Hippocampal formation (tissue), 2 donors: ENCODE measurements at places on chromosomes 13 and 19.

DNA sequence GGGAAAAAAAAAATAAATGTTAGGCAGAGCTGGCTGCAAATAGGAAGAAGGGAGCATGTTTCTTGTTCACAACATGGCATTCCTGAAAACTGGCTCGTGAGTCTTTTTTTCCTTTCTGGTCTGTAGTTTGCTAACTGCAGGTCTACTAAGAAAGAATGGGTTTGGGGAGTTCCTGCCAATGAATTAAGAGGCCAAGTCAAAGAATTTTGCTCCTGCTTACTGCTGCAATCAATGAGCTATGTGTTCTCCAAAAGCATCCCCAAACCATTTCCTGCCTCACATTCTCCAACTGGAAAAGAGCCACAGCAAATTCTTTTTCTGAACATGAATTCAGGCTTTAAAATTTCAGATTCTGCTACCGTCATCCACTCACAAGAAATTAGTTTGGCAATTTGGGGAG lies 88.6 kb downstream of the DCT start:
- DNase-seq = no peak

DNA sequence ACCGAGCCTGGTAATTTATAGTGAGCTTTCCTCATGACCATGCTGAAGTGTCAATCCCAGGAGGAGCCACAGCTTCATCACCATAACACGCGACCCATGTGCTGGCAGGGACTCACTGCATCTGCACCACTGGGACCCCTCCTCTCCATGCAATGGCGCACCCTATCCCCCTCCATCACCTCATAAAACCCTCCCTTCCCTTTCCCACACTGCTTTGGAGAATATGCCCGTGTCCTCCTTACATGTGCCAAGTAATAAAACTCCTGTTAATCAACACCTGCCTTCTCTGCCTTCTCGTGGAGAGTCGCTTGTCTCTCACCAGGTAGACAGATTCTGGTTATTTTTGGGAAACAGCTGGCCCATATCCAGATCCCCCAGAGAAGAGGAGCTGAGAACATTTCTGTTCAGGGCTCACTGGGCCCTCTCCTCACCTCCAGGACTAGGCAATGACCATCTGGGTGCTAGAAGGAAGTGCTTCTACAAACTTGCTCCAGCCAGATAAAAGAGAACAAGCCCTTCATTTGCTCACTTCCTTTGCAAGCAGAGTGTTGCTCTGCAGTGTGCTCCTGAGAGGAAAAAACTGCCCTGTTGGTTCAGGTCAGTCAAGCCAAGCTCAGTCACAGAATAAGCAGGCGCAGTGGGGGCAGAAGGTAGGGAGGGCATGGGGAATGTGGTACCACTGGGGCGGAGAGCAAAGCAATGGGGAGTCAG lies 894.3 kb downstream of the UQCRFS1 start:
- no peak for DNase-seq

GRCh38 chr19:16084067-16084685 lies 7.9 kb downstream of the TPM4 start:
- DNase-seq = no peak

DNA sequence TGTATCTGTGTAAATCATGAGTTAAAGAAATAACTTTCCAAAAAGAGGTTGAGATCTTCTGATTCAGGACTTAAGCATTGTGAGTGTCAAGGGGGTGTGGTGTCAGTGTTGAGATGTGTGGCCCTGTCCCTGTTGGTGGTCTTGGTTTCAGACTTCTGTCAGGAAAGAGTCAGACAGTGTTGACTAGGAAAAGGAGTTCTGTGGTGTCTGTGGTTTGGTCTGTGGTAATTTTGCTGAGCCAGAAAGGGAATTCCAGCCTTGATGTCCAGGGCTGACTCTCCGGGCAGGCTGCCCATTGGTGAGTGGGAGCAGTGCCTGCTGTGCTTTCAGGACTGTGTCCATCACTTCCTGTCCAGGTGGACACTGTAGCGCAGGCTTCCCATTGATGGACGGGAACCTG lies 39.8 kb upstream of the IGFL4 start:
- no peak for DNase-seq

GRCh38 chr19:53819861-53820260 lies 4.3 kb downstream of the NLRP12 start:
- no peak for DNase-seq

DNA sequence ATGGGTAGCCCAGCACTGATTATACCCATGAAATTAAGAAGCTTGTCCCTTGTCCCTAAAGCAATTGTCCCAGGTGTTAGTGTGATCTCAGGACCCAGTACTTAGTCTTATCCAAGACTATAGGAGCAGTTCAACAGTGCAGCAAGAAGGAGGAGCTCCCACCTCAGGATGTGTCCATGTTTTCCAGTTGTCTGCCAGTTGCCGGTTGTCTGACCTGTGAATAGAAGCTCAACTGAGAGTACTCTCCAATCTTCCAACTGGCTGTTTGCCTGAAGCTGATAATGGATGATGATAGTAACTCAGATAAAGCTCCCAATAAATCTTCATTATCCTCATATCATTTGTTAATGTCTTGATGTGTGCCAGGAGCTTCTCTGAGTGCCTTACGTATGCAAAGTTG lies 107.2 kb upstream of the HTR2A start:
- no peak for DNase-seq

- no peak for DNase-seq
Measured at GRCh38 chr13:35179494-35179893, 237.4 kb downstream of the NBEA start.

DNA sequence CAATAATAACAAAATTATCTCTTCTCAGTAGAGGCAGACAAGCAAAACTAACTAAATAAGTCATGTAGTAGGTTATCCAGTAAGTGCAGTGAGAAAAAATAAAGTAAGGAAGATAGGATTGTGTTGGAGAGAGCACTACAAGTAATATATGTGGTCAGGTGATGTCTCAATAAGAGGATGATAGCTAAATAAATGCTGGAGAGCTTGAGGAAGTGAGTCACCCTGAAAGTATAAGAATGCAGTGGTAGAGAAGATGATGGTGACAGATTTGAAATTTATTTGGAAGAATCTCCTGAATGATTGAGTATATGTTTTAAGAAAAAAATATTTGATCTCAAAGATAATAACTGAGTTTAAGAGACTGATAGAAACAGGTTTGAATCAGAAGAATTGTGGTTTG lies 152.2 kb upstream of the PRR20A start:
- DNase-seq = no peak

DNA sequence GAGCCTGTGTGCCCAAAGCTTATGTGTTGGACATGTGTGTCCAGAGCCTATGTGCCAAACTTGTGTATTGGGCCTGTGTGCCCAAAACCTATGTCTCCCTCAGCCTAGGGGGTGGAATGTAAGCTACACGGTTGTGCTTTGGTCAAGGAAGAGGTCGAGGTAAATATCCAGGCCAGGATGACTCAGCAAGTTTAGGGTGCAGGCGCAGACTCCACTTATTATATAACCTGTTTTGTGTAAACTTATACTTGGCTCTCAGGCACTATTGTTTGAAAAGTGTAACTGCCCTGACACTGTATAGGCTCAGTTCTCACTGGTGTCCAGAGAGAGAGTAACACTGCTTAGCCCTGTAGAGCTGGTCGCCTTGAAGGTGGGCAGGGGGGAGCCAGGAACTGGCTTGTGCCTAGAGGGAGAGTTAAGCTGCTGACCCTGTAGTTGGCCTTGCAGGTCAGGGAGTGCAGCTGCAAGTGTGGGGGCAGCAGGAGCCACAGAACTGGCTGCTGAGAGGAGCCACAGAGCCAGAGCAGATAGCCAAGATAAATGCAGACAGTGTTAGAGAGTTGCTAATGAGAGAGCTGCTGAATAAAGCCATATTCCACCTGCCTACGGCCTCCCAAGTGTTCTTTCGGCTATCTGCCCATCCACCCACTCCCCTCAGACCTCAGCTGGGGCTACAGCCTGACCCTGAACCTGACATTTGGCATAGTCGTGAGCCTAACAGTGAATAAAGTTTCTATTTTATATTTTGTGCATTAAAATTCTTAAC lies 517.2 kb upstream of the SLITRK1 start:
- DNase-seq = no peak

DNA sequence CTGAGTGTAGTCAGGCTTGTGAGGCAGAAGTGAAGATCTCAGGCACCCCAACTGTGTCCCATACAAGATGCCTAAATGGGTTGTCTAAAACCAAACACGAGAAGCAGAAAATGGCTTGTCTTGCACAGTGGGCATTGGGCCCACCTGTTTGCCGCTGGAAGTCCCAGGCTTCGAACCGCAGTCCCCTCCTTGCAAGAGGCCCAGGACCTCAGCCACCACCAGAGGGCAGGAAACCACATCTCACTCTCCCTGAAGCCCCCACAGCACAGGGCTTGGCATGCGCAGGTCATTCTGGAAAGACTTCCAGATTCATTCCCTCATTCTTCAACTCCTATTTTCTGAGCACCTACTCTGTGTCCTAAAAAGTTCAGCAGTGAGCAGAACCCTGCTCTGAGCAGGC lies 973.7 kb downstream of the UQCRFS1 start:
- no peak for DNase-seq

DNA sequence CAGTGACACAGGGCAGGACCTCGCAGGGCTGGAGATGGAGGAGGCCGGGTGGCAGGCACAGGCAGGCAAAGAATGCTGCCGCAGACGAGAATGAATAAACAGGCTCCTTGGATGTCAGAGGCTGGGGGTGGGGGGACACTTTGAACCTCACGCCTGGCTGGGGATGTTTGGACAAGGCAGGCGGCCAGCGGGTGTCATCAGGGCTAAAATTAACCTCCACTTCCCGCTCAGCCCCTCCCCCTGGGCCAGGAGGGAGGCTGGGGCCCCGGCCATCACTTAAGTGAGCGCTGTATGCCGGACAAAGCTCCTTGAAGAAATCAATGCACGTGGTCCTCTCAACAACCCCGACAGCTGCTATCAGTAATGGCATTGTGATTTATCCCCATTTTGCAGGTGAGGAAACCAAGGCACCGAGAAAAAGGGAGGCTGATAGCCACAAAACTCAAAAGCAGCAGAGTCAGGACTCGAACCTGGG lies 10.3 kb upstream of the FUT5 start:
- DNase-seq = peak; percentile 24

DNA sequence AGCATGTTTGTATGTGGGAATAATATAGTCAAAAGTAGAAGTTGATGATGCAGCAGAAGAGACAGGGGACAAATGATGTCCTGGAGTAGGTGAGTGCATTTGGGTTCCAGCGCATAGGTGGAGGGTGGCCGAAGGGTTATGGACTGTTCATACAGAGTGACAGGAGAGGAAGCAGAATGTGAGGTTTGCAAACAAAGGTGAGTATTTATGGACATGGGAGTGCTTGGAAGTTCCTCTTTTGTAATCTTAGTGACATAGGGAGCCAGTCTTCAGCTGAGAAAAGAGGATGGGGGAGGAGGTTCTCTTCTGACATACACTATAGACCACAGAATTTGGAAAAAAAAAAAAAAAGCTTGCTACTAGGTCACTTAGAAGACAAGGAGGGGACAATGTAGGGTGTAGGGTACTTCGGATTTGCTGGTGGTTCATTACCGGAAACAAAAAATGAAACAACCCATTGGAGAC lies 331.6 kb downstream of the DLEU7 start:
- DNase-seq = no peak

DNA sequence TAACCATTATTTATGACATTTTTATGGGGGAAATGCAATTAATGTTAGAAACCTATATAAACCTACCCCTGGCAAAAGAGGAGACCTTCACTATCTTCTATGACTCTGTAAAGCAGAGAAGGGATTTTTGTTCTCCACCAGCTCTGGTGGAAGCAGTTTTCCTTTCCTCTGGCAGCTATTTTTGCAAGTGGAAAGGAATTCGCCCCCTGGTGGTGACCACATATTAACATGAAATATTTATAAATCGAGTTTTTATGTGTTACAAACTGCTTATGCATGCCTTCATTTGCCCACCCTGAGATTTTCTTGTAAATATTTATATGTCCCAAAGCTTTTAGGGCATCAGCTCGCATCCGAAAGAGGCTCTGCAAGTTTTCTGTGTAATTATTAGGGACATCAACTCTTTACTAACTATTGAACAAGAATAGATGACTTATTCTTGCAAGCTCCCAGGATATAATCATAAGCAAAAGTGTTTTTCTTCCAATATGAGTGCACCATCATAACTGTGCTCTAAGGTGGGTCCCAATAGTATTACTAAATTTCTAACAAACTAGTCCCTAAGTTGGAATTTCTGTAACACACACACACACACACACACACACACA lies 62.4 kb downstream of the SERTM1 start:
- peak; percentile 38 for DNase-seq

DNA sequence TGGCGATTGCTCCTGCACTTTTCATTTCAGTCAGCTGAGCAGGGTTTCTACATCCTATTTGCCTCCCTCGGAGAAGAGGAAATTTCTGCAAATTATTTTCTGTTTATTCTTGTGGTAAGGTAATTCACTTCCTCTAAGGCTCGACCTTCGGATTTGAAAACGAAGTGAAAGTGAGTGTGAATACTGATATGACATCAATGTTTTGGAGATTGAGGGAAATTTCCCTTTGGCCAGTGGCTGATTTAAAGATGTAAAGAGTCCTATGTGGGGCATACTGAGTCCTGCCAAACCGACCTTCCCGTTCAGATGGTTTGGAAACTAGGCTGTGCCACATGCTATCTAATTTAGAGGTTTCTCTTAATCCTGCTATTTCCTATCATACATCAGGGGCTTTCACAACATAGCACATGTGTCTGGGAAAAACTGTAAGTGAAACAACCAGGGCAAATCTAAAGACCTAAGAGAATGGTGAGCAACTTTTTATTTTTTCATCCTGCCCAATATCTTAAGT lies 112.3 kb downstream of the POSTN start:
- DNase-seq = no peak

DNA sequence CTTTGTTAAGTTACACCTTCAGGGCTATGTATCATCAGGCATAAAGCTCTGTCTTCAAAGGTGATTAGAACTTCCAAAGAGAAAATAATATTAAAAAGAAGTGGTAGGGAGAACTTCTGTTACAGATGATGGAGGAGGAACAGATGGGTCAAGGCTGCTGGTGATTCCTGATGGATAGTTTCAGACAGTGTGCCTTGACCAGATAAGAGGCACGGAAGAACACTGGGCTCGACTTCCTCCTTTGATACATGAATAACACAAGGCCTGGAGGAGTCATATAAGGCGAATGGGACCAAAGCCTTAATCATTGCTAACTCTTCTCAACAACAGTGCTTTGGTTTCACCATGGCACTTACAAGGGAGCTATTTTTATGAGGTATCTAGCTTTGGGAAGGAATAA lies 128.1 kb upstream of the RXFP2 start:
- DNase-seq = no peak

- peak; percentile 56 for DNase-seq
Measured at GRCh38 chr13:50401049-50401505, 385.8 kb downstream of the KCNRG start.

DNA sequence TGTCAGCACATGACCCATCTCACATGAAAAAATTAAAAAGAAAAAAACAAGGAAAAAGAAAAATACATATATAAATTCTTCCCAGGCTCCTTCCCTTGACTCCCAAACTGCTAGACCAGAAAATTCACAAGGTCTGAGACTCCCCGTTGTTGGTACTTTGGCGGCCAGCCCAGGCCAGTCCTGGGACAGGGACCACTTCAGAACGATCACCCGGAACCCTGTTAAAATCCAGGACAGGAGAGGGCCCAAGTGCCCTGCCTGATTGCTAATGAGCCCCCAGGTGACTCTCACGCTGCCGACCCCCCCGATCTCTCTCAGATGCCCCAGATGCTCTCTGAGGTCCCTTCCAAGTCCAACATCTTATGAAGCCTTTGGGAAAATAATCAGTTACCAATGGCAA lies 107.2 kb downstream of the COL4A2 start:
- no peak for DNase-seq
